Muscle of leg (tissue), 16 donors: ENCODE measurements at places on chromosomes 6 and 20.
A peak's percentile ranks its signal among the peaks of the same experiment; 100 is the strongest.

DNA sequence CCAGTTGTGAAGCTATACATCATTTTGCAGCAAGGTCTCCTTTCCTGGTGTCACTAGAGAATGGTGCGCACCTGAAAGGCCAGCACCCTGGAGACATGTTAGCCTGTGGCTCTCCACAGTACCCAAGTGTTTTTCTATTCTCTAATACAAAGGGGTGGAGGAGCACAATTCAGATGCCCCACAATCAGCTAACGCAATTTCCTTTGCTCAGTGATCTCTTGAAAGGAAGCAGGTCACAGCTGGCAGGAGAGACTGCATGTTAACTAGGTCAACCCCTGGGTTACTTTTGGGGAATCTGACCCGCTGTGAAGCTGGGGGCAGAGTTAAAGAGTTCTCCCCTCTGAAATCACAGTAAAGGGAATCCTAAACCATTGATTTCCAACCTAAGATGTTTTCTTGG lies 92.5 kb downstream of the B3GAT2 start:
- no peak for DNase-seq

GRCh38 chr6:73339340-73339739 lies 14.7 kb downstream of the DPPA5 start:
- no peak for DNase-seq

DNA sequence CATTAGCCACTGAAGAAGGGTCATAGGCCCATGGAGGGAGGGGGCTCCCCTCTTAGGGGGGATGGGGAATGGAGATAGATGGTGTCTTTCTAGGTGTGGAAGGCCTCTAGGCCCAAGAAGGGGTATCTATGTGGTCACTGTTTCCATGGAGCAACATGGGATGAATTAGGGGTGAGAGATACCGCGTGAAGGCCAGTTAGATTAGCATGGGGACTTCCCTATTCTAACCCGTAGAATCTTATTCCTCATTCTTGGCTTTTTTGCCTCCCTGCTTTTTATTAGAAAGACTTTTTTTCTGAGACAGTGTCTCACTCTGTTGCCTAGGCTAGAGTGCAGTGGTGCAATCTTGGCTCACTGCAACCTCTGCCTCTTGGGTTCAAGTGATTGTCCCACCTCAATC lies 3.2 kb downstream of the RAB44 start:
- no peak for DNase-seq

GRCh38 chr6:170462366-170463020 lies 90.6 kb downstream of the PSMB1 start:
- no peak for DNase-seq

DNA sequence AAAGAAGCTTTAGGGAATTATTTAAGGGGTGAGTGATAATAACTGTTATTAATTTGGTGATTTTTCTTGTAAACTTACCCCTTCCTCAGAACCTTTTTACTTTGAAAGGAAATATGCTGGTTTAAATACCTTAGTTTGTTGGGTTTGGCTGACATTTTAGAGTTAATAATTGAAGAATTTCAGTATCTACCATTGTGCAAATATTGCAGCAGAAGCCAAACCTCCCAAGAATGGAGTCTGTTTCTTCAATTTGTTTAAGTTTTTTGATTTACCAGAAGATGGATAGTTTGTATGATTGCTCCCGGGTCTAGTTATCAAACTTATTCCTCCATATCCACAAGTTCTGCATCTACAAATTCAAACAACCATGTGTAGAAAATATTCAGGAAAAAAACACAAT lies 77.1 kb downstream of the ATRN start:
- no peak for DNase-seq

DNA sequence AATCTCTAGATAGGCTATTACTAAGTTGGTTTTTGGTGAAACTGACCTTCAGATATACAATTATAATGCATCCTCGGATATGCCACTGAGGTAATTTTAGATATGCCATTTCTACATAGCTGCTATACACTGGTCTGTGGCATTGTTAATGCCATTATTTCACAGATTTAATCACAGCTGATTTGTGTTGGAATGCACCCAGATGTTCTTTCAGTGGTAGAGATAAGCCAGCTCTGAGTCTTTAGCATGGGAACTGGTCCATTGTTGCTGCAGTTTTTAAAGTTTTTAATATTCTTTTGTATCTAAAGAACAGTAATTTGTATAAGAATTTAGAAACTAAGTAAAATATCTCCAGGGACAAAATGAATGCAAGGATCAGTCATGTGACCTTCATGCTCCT lies 6.8 kb downstream of the TMX4 start:
- DNase-seq, result no peak

DNA sequence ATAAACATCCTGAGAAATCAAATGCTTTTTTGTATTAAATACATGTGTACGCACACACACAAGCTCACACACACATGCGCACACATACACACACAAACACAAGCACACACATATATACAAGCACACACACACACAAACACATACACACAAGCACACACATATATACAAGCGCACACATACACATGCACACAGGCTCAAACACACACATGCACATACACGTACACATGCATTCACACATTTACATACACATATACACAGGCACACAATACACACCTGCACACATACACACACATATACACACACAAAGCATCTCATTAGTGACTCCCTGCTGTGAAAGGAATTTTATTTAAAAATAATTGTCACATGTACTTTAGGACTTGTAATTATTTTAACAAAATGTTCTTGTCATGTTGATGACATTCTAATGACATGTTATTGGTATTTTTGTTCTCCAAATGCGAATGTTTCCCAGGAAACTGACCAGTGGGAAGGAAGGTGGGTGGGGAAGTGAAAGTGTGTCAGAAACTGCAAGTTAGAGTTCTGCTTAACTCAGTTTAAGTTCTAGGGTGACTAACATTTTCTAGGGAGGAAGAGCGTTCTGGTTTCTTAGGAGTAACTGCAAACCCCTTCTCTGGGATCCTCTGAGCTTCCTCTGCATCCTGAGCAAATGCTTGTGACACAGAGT lies 113.9 kb upstream of the ZNF217 start:
- DNase-seq, result peak; percentile 87

DNA sequence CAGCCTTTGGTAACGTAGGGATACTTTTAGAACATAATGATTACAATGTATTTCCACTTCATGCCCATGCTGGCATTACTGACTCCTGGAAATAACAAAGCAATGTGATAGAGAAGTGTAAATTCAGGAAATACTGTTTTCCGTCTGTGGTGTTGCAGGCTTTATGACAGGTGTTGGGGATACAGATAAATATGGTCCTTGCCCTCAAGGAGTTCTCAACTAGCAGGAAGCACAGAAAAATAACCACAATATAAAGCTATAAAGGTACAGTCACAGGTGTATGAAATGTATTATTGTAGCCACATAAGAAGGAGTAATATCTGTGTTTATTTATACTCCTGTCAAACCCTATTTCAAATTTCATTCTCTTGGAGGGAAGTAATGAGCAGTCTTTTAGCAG lies 12.9 kb upstream of the LAMP5 start:
- DNase-seq, result no peak

DNA sequence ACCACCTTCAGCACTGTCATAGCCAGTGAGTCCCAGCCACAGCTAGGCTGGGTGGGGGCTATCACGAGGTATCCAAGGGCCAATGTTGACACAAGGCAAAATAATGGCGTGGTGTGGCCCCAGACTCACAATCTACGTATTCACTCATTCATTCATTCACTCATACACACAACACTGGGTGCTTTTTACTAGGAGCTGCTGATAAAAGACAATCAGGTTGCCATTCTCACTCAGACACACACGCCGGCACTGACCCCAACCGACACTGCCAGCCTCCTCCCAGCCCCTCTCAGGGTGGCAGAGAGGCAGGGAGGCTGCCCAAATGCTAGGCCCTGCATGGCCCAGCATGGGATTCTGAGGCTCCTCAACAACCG lies 1.5 kb upstream of the C20orf144 start:
- DNase-seq, result no peak

- DNase-seq, result no peak
Measured at GRCh38 chr20:50396623-50397022, 113.6 kb upstream of the PTPN1 start.

DNA sequence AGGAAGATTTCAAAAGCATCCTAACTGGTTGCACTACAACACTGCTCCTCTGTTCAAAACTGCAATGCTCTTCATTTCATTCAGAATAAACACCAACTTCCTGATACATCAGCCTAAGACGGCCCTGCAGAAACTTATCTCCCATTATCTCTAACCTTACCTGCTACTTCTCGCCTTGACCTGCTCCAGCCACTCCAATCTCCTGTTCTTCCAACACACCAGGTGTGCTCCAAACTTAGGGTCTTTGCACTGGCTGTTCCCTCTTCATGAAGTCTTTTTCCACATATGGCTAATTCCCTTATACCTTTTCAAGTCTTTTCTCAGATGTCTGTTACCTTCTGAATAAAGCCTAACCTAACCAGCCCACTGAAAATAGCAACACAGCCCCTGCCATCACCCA lies 32.1 kb downstream of the PHIP start:
- no peak for DNase-seq

DNA sequence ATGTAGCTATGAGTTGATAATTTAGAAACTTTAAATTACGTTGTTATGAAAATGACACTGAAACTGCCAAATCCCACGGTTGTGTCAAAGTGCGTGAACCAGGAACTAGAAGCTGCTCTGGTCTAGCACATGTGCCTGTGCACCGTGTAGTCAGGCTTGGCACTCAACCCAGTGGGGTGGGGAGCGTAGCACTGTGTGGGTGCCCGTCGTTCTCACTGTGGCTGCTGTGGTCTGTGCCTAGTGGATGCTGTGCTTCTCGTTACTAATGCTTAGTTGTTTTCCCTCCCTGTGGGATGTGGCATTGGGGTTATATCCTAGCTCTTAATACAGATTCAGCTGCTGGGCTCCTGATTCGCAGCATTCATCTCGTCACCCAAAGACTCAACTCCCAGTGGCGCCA lies 46.2 kb upstream of the ADIG start:
- no peak for DNase-seq

- DNase-seq, result no peak
Measured at GRCh38 chr6:122752459-122752858, 27.1 kb upstream of the FABP7 start.

DNA sequence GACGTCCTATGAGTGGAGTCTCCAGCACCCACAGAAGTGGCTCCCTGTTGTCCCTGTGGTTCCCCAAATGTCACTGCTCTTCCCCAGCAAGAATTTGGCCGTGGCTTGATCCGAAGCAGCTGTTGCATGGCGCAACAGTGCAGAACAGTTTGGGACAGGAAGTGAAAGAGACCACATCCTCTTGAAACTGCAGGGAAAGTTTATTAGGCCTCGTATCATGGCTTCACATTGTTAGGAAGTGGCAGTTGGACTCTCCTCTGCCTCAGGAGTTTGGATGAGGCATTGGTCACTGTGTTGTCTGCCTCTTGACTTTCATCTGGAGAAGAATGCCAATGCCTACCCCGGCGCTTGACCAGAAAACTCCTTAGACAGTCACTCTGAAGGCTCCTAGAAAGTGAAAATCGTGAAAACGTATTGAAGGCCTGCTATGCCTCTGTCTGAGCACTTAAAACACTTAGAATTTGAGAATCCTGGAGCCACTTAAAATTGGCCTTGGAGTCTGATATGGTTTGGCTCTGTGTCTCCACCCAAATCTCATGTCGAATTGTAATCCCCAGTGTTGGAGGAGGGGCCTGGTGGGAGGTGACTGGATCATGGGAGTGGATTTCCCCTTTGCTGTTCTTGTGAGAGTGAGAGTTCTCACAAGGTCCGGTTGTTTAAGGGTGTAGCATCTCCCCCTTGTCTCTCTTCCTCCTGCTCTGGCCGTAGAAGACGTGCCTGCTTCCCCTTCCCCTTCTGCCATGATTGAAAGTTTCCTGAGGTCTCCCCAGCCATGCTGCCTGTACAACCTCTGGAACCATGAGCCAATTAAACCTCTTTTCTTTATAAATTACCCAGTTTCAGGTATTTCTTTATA lies 334.9 kb upstream of the JARID2 start:
- DNase-seq, result peak; percentile 77

DNA sequence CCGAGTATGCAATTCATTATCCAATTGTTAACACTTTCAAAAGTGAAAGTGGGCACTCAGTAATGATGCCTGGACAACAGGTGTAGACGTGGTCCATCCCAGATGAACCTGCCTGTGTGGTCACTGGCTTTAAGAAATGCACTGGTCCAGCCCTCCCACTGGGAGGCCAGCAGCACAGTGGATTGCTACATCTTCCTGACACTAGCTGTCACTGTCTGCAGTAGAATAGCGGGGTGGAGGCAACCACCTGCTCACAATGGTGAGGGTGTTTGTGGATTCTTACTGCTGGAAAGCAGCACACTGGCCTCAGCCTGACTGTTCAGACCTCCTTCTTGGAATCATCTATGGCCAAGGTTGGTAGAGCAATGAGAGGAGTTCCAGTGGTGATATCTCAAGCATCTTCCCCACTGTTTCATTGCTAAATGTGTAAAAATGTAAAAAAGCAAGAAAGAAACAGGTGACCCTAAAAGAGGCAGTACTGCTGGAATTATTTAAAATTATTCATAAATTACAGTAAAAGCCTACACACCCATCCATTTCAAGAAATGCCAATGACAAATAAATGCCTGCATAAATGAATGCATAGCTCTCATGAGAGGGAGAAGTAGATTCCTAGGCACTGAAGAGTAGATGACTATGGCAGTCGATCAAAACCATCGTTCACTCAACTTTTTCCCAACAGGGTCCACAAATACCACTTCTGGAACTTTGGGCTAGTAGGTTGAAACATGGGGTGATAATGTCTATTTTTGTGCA lies 228.0 kb upstream of the PLN start:
- no peak for DNase-seq

GRCh38 chr20:20181322-20181721 lies 129.0 kb downstream of the CFAP61 start:
- DNase-seq, result no peak

DNA sequence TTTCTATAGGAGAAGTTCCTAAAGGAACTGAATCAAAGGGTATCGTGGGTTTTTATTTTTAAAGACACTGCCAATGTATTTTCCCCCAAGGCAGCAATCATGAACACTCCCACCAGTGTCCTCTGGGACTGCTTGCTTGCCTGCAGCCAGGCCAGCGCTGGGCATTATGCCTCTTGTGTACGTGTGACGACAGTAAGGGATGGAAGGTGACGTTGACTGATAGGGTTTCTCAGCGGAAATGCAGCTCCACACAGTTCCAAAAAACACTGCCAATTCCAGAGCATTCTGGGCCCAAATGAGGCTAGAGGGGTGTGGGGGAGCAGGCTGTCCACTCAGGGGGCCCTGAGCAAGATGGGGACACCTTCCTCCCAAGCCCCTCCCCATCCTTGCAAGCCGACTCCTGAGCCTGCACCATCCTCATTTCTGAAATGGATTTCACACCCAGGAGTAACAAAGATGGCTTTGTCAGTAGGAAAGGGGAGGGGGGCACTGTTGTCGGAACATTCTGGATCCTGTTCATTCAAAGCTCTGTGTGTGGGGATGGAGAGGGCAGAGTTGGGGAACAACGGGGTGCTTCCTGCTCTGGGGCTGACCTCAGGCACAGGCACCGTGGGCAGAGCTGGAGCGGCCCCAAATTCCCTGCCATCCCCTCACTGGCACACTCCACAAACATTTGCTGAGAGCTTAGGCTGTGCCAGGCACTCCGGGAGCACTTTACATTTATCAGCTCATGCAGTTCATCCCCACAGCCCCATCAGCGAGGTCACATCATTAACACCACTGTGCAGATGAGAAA lies 20.0 kb downstream of the PREX1 start:
- no peak for DNase-seq

- no peak for DNase-seq
Measured at GRCh38 chr6:41730531-41731436, 4.6 kb downstream of the TFEB start.

GRCh38 chr6:87136963-87137362 lies 18.4 kb upstream of the ZNF292 start:
- no peak for DNase-seq

GRCh38 chr6:19175023-19175422 lies 662.1 kb upstream of the ID4 start:
- peak; percentile 82 for DNase-seq
